Left renal pelvis (tissue), 4 donors: ENCODE measurements at places on chromosomes 4 and X.

GRCh38 chrX:150770623-150771022, 77.4 kb downstream of the MTMR1 start:
- no peak for DNase-seq

- no peak for DNase-seq
These were observed 10.0 kb upstream of the ELF4 start for GRCh38 chrX:130120321-130120731.

- DNase-seq = no peak
These were observed 78.0 kb upstream of the BCOR start for GRCh38 chrX:40175511-40176350.

GRCh38 chrX:39275500-39276068, 474.3 kb downstream of the MID1IP1 start:
- no peak for DNase-seq

DNA sequence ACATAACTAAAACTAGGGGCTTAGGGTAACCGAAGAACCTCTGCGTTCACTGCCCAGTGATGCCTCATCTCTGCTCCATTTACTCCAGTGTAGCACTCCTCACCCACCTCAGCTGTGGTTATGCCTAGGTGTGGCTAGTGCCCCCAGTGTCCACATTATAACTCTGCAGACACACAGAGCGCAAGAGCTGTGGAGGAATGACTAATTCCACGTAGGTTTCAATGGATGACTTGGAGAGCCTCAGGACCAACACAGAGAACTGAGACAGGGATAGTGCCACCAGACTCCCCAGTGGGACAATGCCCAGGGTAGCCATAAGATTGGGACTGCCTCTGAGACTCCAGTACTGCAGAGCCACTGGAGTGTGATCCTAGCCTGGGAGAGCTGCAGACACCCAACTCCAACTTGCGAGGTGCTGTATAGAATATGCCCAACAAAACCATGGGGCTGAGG, 542.4 kb upstream of the DIPK2B start:
- no peak for DNase-seq

- no peak for DNase-seq
These were observed 52.1 kb downstream of the HTR2C start for GRCh38 chrX:114635986-114636385.

DNA sequence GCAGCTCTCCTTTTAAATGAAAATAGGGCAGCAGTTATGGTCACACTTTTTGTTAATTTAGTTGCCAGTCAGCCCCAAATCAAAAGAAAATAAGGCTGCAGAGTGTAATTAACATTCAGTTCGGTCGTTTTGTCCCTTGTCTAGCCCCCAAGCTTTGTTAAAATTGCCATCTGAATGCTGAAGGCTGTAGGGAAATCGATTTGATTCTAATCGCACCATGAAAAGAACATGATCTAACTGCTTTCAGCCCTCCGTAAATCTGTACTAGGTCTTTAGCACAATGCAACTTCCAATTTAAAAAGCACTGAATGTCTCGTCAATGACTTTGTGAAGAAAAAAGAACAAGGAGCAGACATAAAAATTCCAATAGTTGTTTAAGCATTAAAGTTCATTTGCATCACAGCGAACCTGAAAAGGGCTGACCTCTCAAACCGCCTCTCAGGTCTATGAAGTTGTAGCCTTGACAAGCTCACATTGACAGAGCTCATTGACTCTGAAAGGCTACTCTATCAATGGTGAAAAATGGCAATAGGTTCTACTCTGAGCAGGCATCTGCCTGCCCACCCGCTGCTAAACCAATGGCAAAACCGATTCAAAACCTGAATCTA, 48.9 kb downstream of the CHIC2 start:
- no peak for DNase-seq

DNA sequence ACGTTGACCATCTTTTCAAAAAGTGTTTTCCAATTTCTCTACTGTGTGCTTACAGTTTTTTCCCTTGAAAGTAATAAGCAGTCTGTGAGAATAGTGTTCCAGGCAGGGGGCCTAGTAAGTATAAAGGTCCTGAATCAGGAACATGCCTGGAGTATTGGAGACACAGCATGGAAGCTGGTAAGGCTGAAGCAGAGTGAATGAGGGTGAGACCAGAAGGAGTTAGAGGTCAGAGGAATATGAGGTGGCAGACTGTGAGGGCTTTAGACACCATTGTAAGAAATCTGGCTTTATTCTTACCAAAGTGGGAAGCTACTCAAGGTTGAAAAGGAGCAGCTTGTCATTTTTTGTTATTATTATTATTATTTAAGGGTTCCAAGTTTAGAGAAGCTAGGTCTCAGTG, 107.4 kb downstream of the CT47B1 start:
- no peak for DNase-seq

- no peak for DNase-seq
These were observed 417.4 kb upstream of the FAT1 start for GRCh38 chr4:187141101-187141500.

- no peak for DNase-seq
These were observed 20.6 kb downstream of the CLTRN start for GRCh38 chrX:15643786-15644559.

GRCh38 chr4:76526585-76526990, 91.6 kb downstream of the SHROOM3 start:
- DNase-seq = no peak

GRCh38 chrX:101551380-101551767, 1.0 kb downstream of the ARMCX1 start:
- DNase-seq = no peak

GRCh38 chrX:118577041-118577440, 81.4 kb downstream of the DOCK11 start:
- no peak for DNase-seq

DNA sequence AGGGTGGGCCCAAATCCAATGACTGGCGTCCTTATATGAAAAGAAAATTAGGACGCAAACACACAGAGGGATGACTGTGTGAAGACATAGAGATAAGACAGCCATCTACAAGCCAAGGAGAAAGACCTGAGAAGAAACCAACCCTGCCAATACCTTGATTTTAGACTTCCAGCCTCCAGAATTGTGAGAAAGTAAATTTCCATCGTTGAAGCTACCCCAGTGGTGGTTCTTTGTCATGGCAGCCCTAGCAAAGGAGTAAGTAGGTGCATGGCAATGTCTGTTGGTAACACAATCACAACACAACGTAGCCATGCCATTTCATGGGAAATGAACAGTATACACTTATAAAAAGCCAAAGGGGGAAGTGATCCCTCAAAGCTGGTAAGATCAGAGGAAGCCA, 25.3 kb downstream of the SMIM20 start:
- no peak for DNase-seq

GRCh38 chr4:180999217-180999616, 1244.0 kb upstream of the TENM3 start:
- DNase-seq = no peak

- no peak for DNase-seq
These were observed 194.2 kb upstream of the C1QTNF7 start for GRCh38 chr4:15233626-15234025.

DNA sequence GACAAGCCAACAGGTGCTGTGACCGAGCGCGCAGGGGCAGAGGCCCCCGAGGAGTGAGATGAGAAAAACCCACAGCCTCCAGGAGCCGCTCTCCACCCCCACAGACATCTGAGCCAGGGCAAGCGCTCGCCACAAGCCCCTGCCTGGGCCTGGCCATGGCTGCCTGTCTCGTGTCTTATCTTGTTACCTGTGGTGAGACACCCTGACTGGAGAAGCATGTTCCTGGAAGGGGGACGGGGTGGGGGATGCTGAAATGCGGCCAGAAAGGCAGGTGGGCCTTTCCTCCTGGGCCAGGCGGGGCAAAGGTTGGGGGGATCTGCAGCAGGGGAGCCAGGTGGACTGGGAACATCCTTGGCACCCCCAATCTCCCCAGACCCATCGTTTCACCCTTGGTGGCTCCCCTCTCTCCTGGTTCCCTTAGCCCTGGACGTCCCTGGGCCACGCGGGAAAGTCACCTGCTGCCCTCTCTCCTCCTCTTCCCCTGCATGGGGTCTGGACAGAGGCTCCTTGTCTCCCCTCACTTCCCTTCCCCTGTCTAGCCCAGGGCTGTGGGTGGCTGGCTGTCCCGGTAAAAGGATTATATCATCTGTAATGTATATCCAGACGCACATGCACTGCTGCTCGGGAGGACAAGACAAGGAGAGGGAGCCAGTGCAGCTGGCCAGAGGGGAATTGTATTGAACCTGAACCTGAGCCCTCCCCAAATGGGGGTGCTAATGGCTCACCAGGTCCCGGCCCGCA, 8.4 kb upstream of the DUSP9 start:
- no peak for DNase-seq
